NCI-H2171 (cell line): ENCODE measurements at places on chromosomes 5 and 9.

GRCh38 chr9:126490871-126491567 lies 122.7 kb upstream of the LMX1B start:
- peak; percentile 59 for DNase-seq

DNA sequence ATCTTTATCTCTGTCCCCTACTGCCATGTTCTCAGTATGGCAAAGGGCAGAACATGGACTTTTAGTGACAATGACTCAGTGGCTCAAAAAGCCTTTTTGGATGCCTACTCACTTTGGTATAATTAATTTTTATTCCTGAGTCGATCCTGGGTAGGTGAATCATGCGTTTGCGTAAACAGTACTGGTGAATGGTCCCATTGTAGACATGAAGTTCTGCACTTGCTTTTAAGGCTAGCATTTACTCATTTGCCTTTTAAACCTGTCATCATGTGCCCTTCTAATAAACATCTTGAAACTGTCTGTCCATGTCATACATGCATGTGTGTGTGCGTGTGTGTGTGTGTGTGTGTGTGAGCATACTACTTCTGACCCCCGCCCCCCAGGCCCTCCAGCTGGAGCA lies 223.0 kb downstream of the AUH start:
- no peak for DNase-seq

- no peak for DNase-seq
These were observed 48.2 kb upstream of the CTNNA1 start for GRCh38 chr5:138705007-138705406.

DNA sequence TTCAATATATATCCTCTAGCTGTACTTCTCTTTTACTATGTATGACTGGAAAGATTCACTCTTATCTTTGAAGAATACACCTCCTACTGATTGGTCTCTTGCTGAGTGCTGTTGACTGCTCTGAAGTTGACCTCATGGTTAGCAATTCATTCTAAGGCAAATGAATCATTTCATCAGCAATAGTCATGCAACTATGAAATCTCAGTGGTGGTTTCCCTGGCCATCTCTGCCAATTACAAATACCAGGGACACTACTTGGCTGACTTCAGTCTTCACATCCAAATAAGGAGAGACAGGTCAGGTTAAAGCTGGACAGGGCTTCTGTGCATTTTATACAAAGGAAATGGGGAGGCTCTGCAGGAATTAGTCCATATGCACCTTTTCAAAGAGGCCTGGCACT lies 333.5 kb upstream of the ACTBL2 start:
- no peak for DNase-seq

DNA sequence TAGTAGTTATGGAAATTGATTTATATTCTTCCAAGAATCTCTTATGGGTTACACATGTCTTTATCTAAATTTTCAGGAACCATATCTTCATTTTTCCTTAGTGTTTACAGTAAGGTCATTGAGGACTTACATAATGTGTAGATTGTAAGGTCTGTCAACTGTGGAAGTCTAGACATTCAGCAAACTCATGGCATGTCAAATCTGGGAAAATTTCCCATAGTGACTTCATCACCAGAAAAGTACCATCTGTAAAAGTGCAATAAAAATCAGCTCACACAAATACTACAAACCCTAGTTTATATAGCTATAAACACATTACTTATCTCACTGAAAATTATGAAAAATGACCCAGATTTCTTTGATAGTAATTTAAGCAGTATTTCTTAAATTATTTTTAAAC lies 419.4 kb downstream of the MTRR start:
- no peak for DNase-seq

GRCh38 chr9:94929369-94929756 lies 202.9 kb downstream of the AOPEP start:
- DNase-seq: no peak

GRCh38 chr9:136760424-136760823 lies 2.4 kb upstream of the LCN8 start:
- DNase-seq: no peak
